ENCODE measurements at places on chromosomes 7 and 10.

- no peak for DNase-seq
These were observed 60.7 kb downstream of the CD36 start for GRCh38 chr7:80699045-80699638.

DNA sequence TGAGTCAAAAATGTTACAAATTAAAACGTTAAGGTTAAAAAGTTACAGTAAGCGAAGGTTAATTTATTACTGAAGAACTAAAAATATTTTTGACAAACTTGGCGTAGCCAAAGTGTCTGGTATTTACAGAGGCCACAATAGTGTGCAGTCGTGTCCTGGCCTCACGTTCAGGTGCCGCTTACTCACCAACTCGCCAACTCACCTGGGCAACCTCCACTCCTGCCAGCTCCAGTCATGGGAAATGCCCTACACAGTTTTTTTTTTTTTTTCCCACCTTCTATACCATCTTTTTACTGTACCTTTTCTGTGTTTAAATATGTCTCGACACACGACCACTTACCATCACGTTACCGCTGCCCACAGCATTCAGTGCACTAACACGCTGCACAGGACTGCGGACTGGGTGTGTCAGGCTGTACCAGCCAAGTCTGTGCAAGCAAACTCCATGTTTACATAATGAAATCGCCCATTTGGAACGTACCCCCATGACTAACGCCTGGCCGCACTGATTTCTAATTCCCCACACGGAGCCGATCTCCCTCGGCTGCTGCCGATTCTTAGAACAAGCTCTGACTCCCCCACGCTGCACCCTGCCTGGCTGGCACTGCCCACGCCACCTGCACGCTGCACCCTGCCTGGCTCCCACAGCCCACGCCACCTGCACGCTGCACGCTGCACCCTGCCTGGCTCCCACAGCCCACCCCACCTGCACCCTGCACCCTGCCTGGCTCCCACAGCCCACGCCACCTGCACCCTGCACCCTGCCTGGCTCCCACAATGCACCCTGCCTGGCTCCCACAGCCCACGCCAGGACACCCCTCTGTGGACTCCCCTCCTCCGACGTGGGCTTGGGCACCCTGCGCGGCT, 203.1 kb downstream of the ZMYND11 start:
- no peak for DNase-seq

DNA sequence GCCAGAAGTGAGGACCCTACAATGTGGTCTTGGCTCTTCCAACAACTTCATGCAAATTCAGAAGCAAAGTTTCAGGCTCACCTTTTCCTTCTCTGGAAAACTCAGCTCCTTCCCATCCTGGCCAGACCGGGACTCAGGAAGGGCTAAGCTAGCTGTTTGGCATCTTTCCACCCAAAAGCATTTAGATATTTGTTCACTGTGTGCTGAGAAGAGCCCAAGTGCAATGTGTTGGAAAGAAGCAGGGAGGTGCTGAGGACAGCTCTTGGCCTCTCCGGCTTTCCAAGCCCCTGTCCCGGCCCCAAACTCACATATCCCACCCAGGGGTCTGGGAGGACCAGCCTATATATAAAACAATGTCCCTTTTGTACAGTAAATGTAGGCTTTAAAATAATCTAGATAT, 44.5 kb downstream of the MKI67 start:
- DNase-seq = no peak

DNA sequence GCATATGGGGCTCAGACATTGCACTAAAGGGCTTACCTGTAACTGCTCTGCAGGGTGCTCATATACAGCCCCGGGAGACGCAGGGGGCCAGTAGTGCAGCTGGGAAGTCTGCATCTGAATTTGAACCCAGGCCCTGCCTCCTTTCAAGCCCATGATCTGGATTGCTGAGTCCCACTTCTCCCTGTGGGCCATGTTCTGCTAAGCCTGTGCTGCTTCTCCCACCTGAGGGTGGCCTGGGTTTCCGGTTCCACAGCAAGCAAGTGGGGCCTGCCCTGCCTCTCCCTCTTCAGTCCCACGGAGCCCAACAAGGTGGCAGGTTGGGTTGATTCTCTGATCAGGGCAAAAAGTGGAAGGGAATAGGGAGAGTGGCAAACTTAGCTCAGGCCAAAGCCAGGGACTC, 56.6 kb upstream of the GDF10 start:
- DNase-seq = no peak

- DNase-seq = no peak
These were observed 13.7 kb upstream of the SAMD8 start for GRCh38 chr10:75097666-75098285.

- DNase-seq = no peak
These were observed 14.1 kb downstream of the ESYT2 start for GRCh38 chr7:158815083-158815799.

DNA sequence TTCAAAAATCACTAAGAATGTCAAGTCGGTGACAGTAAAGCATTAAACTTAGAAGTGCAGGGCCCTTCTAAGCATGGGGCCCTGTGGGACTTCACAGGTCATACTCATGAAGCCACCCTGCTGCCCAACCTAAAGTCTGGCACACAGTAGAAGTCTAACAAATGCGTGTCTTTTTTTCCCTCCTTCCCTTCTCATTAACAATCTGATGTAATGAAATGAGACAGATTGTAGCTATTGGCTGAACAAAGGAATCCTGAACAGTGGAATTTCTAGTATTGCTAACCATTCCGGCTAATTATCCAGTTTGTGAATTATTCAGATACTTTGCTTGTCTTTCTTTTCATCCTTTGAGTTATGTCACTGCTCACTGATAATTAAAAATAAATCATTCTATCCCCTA, 369.9 kb downstream of the WDR11 start:
- DNase-seq = no peak

GRCh38 chr7:50456371-50457123, 6.4 kb upstream of the FIGNL1 start:
- no peak for DNase-seq

DNA sequence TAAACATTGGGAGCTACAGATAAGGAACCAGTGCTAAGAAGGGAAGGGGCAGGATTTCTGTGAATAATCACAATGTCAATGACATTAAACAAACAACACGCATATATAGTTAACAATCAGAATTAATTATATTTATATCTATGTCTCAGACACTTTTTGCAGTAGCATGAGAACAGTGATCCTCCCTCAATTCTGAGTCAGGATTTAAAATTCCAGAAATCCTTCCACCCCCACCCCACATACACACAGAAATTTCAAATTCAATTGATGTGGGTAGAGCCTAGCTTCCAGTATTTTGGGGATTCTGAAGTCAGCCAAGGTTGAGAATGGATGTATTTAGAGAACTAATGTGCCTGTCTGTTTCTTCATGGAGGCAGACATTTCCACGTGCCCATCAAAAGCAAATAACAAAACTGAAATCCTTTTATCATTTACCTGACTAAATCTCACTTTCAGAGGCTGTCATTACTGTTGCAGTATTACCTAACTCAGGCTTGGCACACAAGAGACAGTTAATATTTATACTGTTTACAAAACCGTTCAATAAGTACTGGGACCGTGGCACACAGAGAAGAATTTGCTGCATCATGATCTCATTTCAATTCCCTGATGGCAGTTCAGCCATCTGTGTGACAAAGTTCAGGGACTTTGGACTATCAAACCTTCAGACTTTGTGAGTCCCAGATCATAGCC, 116.6 kb upstream of the PALS2 start:
- no peak for DNase-seq

GRCh38 chr7:26213807-26214515, 12.4 kb downstream of the CBX3 start:
- no peak for DNase-seq

DNA sequence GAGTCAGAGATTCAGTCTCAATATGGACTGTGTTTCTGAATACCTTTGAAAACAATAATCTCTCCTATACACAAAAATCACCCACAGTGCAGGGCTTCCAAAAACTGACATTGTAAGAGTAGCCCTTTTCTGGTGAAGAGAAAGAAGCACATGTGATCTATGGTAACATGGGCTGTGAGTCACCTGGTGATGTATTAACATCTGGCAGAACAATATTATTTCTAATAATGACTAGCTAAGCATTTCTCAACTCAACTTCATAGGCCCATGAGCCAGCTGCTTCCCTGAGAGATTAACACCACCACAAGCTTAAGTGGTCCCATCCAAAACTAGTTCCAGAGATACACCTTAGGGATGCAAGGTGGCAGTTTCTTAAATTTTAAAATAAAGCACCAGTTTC, 331.0 kb upstream of the NRP1 start:
- DNase-seq = no peak

DNA sequence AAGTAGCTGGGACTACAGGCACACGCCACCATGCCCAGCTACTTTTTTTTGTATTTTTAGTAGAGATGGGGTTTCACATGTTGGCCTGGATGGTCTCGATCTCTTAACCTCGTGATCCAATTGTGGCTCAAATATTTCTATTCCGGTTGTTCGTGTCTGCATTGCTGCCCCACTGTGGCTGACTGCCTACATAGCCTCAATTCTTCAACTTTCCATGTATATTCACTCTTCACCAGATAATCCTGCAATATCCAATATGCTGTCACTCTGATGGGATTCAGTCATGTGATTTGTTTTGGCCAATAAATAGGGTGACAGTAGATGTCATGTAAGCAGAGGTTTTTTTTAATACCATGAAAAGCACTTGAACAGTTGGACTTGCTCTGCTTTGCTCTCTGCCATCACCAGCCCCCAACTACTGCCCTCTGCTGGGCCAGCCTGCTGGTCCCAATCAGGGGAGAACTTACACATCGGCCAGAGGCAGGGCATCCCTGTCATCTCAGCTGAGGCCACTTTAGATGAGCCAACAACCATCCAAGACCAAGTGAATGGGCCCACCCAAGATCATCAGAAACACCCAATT, 56.7 kb downstream of the NSUN6 start:
- no peak for DNase-seq

- DNase-seq = no peak
These were observed 11.4 kb downstream of the GGCT start for GRCh38 chr7:30493228-30493627.

GRCh38 chr7:128217030-128217805, 23.9 kb upstream of the LEP start:
- no peak for DNase-seq

DNA sequence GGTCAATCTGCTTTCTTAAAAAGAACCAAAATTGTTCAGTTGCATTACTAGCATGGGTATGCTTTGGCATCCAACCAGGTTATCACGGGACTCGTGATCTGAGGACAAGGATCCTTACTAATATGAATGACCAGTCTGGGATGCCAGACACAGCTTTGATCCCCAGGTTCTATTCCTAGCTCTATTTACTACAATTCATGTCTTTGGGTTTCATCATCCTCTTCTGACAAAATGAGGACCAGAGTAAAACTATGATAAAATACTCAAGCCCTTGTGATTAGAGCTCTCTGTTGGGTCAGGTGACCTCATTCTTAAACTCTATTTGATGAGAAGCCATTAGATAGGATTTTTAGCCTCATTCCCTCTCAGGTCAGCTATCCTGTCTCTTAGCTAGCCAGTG, 119.8 kb downstream of the SLC25A13 start:
- DNase-seq = no peak

DNA sequence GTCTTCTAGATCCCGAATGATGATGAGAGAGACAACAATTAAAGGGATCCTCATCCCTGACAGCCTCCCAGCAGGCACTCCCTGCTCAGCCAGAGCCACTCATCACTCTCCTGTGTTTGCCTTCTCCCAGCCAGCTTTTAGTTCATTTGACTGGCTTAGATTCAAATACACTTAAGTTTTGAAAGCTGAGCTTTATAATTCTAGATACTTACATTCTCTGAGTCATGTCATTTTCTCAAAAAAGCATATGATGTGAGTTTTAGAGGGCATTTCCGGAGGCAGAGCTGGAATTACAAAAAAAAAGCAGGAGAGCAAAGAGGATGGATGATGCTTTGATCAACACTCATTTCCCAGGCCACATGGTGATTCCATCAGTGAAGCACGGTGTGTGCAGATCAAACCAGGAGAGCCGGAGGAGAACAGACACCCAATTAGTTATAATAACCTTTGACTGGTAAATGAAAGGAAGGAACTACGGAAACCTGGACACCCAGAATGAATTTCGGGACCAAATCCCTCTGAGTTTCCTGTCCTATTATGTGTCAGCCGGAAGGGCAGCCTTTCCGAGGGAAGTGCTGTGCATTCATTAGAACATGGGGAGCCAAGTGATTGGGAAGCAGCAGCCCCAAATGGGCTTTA, 81.5 kb upstream of the HPS1 start:
- DNase-seq = no peak

- no peak for DNase-seq
These were observed 41.7 kb downstream of the SGMS1 start for GRCh38 chr10:50582046-50582445.

- no peak for DNase-seq
These were observed 87.6 kb upstream of the ADARB2 start for GRCh38 chr10:1824928-1825327.

DNA sequence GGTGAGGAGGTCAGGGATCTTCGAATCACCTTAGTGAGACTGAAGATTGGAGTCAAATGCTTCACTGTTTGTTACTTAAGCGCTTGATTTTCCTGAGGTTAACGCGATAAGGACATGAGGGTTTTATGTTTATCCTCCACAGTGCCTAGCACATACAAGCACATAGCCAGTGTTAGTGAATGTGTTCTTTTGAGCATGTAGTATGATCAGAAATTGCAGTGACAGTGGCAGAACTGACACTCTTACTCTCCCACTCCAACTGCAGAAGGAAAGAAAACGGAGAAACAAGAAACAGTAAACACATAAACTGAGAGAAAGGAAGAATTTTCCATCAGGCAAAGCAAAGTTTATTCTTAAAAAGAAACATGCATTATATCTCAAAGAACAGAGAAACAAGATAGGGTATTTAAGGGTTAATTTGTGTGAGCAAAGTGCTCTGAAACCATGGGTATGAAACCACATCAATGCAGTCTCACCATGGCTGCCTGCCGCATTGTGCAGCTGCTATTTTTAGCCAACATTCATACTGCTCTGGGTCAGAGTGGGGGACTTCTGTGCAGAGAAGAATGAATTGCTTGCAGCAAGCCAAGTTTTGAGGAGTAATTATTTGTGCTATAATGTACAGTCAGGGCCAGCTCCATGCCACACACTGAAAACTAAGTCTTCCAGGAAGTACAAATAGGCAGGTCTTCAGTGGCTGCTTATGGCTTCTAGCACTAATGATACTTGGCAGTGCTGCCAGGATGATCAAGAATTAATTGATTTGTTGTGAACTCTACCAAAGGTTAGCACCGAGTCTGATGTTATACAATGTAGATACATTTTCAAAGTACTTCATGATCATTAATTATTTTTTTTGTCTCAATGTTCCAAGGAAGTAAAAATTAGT, 152.0 kb downstream of the MACC1 start:
- DNase-seq = no peak

All from effector memory CD4-positive, alpha-beta T cell (primary cell).